ENCODE measurements at places on chromosomes 11 and 22.

DNA sequence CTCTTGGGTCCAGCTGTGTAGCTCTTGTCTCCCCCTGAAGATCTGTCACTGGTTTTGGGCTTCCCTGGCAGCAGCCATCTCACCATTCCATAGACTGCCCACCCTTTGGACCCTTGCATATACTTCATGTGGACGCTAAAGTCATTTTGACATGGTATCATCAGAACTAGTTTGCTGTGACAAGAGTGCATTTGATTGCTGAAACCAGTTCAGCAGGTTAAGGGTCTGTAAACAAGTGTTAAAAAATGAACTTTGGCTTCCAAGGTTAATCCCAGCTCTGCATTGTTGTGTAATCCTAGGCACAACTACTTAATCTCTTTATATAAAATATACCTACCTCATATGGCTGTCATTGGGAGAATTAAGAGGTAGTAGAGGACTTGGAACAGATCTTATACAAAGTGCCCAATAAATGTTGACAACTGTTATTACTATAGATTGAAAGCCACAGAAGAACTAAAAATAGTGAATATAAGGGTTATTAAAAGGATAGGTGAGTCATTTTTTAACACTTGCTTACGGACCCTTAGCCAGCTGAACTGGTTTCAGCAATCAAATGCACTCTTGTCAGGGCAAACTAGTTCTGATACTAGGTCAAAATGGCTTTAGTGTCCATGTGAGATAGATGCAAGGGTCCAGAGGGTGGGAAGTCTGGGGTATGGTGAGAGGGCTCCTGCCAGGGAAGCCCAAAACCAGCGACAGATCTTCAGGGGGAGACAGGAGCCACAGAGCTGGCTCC lies 29.4 kb downstream of the CCDC90B start:
- DNase-seq = no peak

DNA sequence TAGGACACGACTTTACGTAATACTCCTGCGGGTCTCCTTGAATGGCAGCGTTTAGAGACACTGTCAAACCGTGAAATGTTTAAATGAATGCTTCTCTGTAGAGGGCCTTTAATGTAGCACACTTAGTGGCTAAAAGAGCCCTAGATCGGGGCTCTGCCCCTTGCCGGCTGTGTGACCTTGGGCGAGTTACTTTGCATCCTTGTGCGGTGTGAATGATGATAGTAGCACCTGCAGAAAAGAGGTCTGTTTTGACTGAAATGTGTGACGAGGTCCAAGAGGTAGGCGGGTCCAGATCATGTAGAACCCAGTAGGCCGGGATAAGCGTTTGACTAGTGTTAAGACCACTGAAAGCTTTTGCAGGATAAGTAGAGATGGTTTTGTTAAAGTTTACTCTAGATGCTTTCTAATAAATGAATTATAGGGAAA lies 866 bp downstream of the MED17 start:
- DNase-seq = no peak

GRCh38 chr22:47032956-47033647 lies 270.7 kb downstream of the TBC1D22A start:
- DNase-seq = no peak

DNA sequence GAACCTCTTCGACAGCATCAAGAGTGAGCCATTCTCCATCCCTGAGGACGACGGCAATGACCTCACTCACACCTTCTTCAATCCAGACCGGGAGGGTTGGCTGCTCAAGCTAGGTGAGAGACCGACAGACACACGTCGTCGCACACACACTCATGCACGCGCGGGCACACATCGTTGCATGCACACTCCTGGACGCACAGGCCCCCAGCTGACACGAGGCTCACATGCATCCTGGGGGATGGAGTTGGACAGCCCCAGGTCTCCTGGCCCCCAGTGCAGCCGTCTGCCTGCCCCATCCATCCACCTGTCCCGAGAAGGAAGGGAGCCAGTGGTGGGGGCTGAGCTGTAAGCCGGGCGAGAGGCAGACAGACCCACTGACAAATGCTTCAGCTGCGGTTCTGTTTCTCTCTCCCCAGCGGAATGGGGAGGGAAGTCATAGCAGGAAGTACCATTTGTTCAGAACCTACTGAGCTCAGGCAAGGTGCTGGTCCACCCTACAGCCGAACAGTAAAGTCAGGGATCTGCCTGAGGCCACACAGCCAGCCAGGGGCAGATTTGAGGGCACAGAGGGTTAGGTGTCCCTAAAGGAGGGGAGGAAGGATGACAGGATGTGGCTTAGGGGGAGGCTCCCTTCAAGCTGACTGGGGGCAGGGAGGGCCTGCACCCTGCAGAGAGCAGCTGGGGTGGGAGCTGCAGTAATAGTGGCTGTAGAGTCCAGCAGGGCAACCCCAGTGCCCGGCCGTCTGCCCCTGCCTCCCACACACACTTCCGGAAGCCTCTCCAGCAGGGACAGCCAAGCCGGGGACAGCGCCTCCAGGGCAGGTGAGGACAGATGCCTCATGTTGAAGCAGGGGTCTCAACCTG lies 27.1 kb downstream of the CYTH4 start:
- peak; percentile 57 for DNase-seq

DNA sequence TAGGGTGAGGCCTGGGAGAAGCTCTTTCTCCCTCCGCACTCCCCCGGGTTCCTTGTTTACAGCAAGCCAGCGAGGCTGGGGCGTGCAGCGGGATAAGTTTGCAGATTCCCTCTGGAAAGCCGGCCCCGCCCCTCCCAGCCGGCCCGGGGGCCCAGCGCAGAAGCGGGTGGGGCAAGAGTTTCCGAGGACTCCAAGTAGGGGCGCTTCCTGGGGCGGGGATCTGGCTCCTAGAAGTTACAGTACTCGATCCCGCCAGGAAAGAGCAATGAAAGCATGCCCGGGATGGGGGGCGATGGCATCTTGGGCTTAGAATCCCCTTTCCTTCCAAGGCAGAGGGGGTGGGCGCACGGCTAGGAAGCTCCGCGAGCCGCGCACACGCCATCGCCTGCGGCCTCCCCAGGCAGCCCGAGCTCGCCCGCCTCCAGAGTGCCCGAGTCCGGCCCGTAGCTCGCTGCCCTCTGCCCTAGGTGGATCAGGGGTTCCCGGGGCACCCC lies 385 bp downstream of the TST start:
- DNase-seq = no peak

DNA sequence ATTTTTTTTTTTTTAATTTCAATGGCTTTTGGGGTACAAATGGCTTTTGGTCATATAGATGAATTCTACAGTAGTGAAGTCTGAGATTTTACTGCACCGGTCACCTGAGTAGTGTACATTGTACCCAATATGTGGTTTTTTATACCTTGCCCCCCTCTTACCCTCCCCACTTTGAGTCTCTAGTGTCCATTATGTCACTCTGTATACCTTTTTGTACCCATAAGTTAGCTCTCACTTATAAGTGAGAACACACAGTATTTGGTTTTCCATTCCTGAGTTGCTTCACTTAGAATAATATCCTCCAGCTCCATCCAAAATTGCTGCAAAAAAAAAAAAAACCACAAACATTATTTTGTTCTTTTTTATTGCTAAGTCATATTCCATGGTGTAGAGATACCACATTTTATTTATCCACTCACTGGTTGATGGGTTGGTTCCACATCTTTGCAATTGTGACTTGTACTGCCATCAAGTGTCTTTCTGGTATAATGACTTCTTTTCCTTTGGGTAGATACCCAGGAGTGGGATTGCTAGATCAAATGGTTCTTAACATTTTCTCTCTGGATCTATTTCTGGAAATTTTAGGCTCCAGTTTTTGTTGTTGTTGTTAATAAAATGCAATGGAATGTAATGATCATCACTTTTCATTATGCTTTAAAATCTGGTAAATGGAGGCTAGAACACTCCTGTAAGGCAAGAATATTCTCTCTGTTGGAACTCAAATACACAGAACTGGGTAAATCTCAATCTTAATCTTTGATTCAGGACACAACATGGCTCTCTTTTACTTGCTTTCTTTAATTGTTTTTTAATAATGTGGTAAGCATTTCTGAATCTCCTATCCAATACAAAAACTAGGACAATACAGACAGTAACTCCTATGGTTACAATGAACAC lies 10.3 kb downstream of the NEAT1 start:
- peak; percentile 83 for DNase-seq

GRCh38 chr22:20494978-20495860 lies at the start of gene KLHL22:
Gene KLHL22, minus strand, starts transcription at chr22:20495795. Its CDS starts 6,584 bp downstream, at chr22:20489211.
- peak; percentile 55 for DNase-seq

- no peak for DNase-seq
Measured at GRCh38 chr11:12403122-12403996, 26.0 kb downstream of the PARVA start.

DNA sequence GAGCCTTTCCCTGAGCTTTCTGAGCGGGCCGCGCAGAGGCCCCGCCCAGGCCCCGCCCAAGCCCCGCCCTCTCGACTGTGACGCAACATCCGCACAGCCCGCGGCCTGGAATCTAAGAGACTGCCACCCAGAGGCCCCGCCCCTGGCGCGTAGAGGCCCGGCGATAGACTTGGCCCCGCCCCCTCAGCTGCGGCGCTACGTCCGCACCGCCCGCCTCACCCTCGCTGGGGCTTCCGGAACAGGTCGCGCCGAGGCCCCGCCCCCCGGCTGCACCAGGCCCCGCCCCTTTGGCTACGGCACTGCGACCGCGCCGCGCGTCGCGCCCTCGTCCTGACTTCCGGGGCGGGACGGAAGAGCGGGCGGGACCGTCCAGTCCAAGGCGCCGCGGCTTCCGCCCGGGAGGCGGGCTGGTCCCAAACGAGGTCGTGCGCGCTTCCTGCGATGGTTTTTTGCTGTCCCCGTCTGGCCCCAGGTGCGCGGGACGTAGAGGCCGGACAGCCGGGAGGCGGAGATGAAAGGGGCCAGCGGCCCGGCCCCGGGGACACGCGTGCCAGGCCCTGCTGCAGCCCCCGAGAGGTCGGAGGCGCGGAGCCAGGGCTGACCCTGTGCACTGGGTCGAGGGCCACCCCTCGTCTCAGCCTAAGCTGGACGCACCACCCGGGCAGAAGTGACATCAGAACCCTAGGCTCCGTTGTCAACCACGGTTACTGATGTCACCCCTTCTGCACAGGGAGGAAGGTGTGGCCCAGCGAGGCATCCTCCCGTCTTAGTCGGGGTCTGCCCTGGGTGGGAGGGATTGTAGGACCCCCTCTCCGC lies 59.0 kb upstream of the WNT7B start:
- DNase-seq = peak; percentile 98

DNA sequence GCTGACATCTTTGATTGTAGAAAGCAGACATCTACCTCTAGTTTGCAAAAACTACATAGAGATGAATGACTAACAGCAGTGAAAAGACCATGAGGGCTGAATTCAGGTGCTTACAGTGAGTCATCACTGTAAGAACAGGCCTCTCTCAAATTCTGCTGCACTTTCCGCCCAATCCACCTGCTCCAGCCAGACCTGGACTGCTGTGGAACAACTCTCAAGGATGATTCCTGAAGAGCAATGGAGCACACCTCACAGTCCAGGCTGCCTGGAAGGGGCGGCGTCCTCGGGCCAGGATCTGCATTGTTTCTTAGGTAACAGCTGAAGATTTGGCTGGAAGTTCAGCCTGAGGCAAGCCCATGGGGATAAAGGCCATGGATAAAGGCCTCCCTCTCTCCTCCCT lies 15.1 kb downstream of the APOL2 start:
- no peak for DNase-seq

DNA sequence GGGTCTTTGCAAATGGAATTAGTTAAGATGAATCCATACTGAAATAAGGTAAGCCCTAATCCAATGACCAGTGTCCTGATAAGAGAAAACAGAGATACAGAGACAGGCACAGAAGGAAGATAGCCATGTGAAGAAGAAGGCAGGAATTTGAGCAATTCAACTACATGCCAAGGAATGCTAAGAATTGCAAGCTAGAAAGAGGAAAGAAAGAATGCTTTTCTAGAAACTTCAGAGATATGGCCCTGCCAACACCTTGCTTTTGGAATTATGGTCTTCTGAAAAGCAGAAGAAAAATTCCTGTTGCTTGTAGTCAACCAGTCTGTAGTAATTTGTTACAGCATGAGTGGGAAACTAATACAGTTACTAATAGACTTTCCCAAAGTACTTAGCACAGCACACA lies 111.3 kb downstream of the SLC17A6 start:
- DNase-seq = no peak

GRCh38 chr11:64827451-64827839 lies 17.0 kb downstream of the CDC42BPG start:
- no peak for DNase-seq

DNA sequence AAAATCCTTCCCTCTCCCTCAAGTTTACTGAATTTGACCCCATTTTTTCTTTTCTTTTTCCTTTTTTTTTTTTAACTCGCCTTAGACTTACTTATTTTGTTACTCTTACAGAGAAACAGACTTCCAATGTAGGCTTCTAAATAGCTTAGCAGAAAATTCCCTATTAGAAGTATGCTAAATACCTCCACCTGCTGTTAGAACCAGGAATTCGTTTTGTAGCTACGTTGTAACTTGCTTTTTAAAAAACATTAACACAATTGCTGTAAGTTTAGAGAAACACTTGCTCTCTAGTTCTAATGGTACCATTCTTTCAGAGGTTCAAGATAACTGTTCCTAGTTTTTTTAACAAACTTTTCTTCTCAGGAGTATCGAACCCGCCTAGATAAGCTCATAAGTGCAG lies 324.2 kb downstream of the DCDC1 start:
- DNase-seq = peak; percentile 2

DNA sequence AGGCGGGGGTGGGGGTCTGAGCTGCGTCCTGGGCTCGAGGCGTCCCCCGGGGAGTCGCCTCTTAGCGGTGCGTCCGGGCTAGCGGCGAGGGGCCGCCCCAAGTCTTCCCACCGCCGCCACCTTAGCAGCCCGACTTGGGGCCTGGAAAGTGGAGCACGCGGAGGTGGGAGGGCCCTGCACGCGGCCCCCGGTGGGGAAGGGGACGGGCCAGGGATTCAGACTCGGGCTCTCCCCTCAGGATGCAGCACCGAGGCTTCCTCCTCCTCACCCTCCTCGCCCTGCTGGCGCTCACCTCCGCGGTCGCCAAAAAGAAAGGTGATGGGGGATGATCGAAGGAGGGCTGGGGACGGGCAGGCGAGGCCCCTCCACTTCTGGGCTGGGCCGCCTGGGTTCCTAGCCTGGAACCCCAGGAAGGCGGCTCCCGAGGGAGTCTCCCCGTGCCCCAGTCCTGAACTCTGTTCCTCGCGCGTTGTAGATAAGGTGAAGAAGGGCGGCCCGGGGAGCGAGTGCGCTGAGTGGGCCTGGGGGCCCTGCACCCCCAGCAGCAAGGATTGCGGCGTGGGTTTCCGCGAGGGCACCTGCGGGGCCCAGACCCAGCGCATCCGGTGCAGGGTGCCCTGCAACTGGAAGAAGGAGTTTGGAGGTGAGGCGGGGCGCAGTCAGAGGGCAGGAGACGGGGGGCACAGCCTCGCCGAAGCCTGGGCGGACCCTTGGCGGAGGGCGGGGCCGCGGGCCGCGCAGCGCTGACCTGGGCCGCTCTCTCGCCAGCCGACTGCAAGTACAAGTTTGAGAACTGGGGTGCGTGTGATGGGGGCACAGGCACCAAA lies 563 bp downstream of the MDK start:
- no peak for DNase-seq

DNA sequence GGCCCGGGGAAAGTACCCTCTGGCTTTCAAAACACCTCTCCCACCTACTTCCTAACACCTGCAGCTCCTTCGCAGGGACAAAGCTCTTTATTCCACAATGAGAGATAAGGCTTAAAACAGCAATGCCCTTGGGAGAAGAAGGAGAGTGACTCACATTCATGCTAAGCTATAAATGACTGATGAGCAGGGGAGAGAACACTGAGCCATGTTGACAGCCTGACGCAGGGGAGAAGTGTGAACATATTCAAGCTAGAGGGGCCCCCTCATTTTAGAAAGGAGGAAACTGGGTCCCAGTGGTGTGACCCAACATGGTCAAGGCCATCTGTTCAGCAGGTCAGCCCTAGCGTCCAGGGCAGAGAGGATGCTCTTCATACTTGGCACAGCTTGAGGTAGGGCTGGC lies 171.8 kb downstream of the DSCAML1 start:
- DNase-seq = no peak

GRCh38 chr22:24400034-24400725 lies 27.2 kb upstream of the ADORA2A start:
- no peak for DNase-seq

Measured in hematopoietic multipotent progenitor cell treated with erythropoietin and hydrocortisone succinate and interleukin-3 and kit ligand, for 8 days (in vitro differentiated cells).